RPMI8226 (cell line): ENCODE measurements at places on chromosomes 4 and X.
A peak's percentile ranks its signal among the peaks of the same experiment; 100 is the strongest.

GRCh38 chr4:184309241-184310170 lies 91.8 kb upstream of the ENPP6 start:
- DNase-seq: no peak

DNA sequence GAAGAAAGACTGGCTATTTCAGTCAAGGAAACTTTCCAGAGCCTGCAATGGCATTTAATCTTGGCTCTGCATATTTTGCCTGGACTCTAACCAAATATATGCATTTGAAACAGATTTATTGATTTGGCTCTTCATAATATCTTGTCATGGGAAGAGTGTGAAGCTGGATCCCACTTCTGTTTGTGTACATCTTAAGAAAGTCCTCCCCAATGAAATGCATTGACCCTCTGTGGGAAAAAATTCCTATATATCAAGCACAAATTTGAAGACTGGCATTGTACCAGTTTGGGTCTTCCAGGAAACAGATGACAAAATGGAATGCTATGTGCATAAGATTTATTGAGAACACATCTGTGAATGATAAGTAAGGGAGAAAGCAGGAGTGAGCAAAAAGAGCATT lies 897.3 kb upstream of the TENM3 start:
- no peak for DNase-seq

DNA sequence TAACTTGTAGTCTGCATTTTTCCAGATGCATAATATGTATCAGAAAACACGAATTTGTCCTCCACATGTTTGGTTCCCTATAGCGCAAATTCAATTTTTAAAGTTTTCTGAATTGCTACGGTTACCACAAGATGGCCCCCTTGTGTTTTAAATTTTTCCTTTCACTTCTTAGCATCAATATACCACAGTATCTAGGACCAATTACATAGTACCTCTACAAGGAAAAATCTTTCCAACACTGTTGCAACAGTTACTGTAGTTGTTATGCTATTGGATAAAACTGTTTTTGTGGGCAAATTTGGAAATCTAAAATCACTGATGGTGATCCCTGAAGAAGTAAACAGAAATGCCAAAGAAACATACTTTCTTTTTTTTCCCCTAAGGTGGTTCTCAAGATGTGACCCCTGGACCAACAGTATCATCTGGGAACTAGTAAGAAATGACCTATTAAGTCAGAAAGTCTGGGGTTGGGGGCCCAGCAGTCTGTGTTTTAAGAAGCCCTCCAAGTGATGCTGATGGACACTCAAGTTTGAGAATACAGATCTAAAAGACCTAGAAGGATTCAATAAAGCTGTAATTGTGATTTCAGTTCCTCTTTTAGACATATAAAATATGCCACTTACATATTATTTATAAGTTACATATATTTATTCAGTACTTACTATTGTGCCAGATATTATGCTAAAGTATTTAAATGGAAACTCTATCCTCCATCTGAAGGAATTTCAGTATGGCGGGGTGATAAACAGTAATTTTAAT lies 3.1 kb downstream of the ZGRF1 start:
- DNase-seq: peak; percentile 11

- no peak for DNase-seq
These were observed 75.2 kb downstream of the FAM53A start for GRCh38 chr4:1608821-1609500.

GRCh38 chr4:153468587-153468986 lies 2.4 kb downstream of the TMEM131L start:
- DNase-seq: no peak
